HFFc6 (cell line): ENCODE measurements at places on chromosomes 4 and X.

DNA sequence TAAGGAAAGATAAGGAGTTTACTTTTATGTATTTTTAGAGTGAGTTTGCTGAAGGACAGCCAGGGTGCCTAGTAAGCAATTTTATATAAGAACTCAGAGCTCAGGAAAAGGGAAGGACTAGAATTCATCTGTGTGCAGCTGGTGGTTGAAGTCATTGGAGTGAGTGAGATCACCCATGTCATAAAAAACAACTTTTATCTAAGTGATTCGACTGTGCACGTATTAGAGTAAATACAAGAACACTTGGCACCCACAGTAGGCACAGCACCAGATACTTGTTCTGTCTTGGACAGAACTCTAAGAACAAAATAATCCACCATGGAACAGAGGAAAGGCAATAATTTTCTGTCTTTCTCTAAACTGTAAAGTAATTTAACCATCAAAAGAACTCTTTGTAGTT is 31.6 kb downstream of the SYNPO2 start:
- H3K36me3 ChIP-seq = no peaks in the 10 kb centered on the region
- H3K4me3 ChIP-seq = no peak overlapping the region
- peaks cover 38% of the 10 kb centered on the region for H3K4me1 ChIP-seq
- DNase-seq = no peak
- no peak overlapping the region for H3K27ac ChIP-seq

DNA sequence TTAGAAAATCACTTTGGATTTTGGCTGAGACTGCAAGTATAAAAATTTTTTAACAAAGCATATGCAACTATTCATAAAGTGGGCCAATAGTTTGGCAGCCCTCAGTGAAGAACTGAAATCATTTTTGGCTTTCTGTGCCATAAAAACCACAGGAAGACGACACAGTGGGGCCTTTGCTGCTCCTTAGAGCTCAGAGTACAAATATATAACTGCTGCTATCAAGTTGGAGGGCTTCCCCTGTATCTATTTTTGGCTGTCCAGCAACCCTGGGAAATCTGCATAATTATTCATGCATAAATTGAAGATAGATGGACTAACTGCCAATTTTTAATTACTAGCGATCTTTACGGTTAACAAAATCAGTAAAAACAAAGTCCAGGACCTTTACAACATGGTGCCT is 51.5 kb upstream of the FTHL17 start:
- H3K4me1 ChIP-seq = peaks cover 14% of the 10 kb centered on the region; the same call in 1 of the 2 replicates
- H3K4me3 ChIP-seq = no peak overlapping the region
- no peaks in the 10 kb centered on the region; the same call in 1 of the 2 replicates for H3K27me3 ChIP-seq
- peaks cover 5% of the 10 kb centered on the region for H3K36me3 ChIP-seq
- H3K27ac ChIP-seq = no peak overlapping the region

- no peaks in the 10 kb centered on the region for H3K36me3 ChIP-seq
- H3K27me3 ChIP-seq = peaks cover 2% of the 10 kb centered on the region
- no peak overlapping the region for H3K4me3 ChIP-seq
- DNase-seq = no peak
- no peaks in the 10 kb centered on the region for H3K4me1 ChIP-seq
- no peak overlapping the region for H3K27ac ChIP-seq
These were observed 142.9 kb downstream of the DCHS2 start for GRCh38 chr4:154348657-154349056.

- peaks cover 68% of the 10 kb centered on the region for H3K4me1 ChIP-seq
- H3K4me3 ChIP-seq = no peak overlapping the region
- H3K36me3 ChIP-seq = no peaks in the 10 kb centered on the region; the same call in 1 of the 2 replicates
- H3K27ac ChIP-seq = no peak overlapping the region
- no peak for DNase-seq
- H3K27me3 ChIP-seq = peaks cover 2% of the 10 kb centered on the region; the same call in 1 of the 2 replicates
These were observed 205.4 kb downstream of the SHROOM3 start for GRCh38 chr4:76640353-76640910.

DNA sequence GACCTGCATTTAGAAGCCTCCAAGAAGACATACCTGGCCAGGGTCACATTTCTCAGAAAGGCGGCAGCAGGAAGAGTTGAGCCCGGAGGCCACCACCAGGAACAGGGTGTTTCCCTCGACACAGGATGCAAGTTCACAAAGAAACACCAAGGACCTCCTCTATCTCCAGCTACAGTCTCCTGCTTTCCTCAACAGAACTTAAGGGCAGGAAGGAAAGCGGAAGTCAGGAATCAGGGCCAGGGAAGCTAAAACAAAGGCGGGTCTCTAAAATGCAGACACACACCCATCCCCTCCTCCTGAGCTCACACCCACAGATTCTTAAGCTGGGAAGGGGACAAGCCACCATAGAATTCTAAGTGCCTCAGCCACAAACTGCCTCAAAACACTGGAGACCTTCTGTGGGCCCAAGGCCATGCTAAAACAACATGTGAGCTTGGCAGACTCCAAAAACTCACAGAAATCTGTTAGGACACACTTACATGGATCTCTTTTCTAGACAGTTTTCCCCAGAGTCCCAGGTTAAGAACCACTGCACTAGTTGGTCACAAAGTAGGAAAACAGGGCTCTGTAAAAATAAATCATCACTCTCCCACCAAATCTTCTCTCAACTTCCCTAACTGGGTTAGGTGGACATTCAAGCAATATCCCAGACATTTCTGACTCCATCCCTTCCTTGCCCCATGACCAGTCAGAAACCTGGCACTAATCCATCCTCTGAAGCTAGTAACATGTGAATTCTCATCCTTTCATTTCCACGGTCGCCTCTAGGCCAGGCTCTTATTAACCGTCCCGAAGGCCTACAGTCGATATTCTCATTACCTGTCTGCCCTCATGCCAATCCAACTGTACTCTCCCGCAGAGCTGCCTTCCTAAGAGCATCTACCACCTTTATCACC is 163.2 kb downstream of the APBB2 start:
- no peaks in the 10 kb centered on the region; the same call in 1 of the 2 replicates for H3K27me3 ChIP-seq
- no peak for DNase-seq
- H3K4me3 ChIP-seq = no peak overlapping the region

DNA sequence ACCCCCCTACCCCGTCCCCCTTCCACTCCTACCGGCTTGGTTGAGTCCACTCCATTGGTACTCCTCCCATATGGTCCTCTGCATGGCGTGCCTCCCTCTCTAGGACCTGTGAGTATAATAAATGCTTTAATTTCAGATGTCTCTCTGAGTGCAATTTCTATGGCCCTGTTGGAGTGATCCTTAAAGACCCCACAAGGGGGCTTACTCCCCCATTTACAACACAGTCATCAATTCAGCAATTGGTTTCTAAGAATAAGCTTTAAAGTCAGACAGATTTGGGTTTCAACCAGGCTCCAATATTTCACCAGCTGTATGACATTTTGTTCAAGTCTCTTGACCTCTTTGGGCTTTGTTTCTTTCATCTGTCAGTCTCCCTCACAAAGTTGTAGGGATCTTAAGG is 38.7 kb downstream of the TFDP3 start:
- no peaks in the 10 kb centered on the region for H3K36me3 ChIP-seq
- H3K4me1 ChIP-seq = no peaks in the 10 kb centered on the region
- H3K27ac ChIP-seq = no peak overlapping the region

DNA sequence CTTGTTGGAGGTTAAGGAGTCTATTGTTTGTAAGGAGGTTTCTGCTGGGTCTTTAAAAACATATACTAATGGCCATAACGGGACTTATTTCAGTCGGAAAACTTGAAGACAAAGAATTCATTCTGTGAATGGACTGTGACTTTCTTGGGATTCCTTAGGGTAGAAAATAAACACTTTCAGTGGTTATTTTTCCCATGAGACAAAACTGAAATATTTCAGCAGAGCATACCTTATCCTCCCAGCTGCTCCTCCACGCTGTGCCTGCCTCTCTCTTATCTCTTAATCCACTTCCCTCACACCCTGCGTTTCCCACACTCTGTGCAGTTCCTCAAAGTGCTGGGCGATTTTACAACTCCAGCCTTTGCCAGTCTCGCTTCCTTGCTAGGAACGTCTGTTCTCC is 47.1 kb upstream of the SORBS2 start:
- H3K27ac ChIP-seq = no peak overlapping the region; the same call in 1 of the 2 replicates
- no peak overlapping the region for H3K4me3 ChIP-seq
- H3K36me3 ChIP-seq = peaks cover 16% of the 10 kb centered on the region
- H3K4me1 ChIP-seq = no peaks in the 10 kb centered on the region

- peak overlapping the region; percentile 48; the same call in 1 of the 2 replicates for H3K4me3 ChIP-seq
- DNase-seq = peak; percentile 85
- peak overlapping the region; percentile 58 for H3K27ac ChIP-seq
- H3K4me1 ChIP-seq = peaks cover 46% of the 10 kb centered on the region
- H3K36me3 ChIP-seq = peaks cover 5% of the 10 kb centered on the region; the same call in 1 of the 2 replicates
These were observed 75.6 kb downstream of the FHIP1A start for GRCh38 chr4:151484396-151485102.

DNA sequence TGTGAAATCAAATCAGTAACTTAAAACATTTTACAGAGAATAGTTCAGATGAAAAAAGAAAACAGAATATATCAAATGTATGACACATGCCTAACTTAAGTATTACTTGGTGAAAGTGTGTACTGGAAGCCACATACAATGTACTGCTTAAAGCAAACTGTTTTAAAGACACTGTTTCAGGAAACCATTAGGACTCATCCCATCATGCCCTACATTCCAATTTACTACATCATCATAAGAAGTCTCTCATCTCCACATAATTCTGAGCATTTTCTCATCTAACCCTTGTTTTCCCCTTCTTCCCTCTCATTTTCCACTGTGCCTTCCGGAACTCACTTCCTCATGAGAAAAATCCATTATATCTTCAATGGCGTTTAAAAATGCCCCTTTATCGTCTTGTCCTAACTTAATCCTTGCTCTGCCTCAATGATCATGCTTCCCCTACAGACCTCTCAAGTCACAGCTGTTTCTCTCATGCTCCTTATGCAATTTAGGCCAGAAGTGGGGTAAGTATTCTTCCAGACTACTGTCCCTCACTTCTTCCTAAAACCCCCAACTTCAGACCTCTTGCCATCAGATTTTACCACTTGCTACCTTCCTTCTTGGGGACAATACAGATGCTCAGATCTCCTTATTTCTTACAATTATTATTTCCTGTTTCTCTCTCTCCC is 26.8 kb upstream of the FGF5 start:
- H3K27ac ChIP-seq = no peak overlapping the region
- H3K4me3 ChIP-seq = no peak overlapping the region
- no peaks in the 10 kb centered on the region for H3K36me3 ChIP-seq

- no peak for DNase-seq
- no peak overlapping the region for H3K4me3 ChIP-seq
- H3K4me1 ChIP-seq = 0 out of 2 replicates have a peak, but pooled peaks cover 4% of the 10 kb centered on the region
- peaks cover 8% of the 10 kb centered on the region; the same call in 1 of the 2 replicates for H3K36me3 ChIP-seq
- no peaks in the 10 kb centered on the region for H3K27me3 ChIP-seq
These were observed 183.7 kb downstream of the EVC2 start for GRCh38 chr4:5524446-5525299.

DNA sequence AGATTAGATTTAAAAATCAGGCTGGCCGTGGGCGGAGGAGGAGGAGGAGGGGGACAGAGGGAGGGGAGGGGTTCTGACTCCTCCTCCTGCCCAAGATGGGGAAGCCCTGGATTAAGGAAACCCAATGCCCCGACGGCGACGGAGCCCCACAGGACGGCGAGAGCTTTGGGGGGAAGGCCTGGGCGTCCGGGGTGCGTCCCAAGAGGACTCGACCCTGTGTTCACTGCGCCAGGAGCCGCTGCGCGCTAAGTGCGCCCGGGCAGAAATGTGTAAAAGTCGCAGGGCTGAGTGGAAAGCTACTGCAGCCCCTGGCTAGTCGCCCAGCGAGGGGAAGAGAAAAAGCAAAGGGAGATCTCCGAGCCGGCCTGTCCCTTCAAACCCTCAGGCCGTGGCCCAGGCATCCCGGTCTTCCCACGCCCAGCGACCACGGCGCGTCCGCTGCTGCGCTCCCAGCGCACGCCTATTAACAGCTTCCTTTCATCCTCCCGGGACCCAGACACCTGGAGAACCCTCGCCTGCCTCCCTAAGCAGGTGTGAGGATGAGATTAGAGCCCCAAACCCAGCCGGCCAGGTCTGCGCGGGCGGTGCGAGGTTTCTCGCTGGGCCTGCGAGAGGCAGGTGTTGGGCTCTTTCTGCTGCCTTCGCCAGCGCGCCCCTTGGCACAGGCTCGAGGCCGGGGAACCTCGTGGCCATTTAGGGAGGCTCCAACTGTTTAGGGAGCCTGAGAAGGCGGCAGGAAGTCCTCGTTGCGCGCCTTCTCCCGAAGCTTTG is 1.4 kb upstream of the RPS6KA3 start:
- no peak for DNase-seq
- H3K27ac ChIP-seq = no peak overlapping the region
- H3K4me1 ChIP-seq = peaks cover 40% of the 10 kb centered on the region
- no peaks in the 10 kb centered on the region for H3K36me3 ChIP-seq
- H3K27me3 ChIP-seq = peaks cover 2% of the 10 kb centered on the region; the same call in 1 of the 2 replicates

GRCh38 chrX:13059637-13060499 is 15.4 kb upstream of the FAM9C start:
- 0 out of 2 replicates have a peak overlapping the region, but pooled peaks have one; percentile 51 for H3K27ac ChIP-seq
- peaks cover 28% of the 10 kb centered on the region for H3K4me1 ChIP-seq
- H3K4me3 ChIP-seq = peak overlapping the region; percentile 34
